Cardiac muscle cell (in vitro differentiated cells and primary cell): ENCODE measurements at places on chromosomes 4 and X. TPM values are rescaled to one million over a fixed set of nuclear protein-coding genes. Genes with fewer than 3 reads are reported as not detected.
A peak's percentile ranks its signal among the peaks of the same experiment; 100 is the strongest.

- no peak overlapping the region for H3K4me3 ChIP-seq
- no peak for DNase-seq
- no peaks in the 10 kb centered on the region for H3K36me3 ChIP-seq
- no peaks in the 10 kb centered on the region for H3K4me1 ChIP-seq
- no peak overlapping the region for H3K27ac ChIP-seq
Observed at GRCh38 chr4:35247047-35247446, 997.3 kb downstream of the ARAP2 start.

DNA sequence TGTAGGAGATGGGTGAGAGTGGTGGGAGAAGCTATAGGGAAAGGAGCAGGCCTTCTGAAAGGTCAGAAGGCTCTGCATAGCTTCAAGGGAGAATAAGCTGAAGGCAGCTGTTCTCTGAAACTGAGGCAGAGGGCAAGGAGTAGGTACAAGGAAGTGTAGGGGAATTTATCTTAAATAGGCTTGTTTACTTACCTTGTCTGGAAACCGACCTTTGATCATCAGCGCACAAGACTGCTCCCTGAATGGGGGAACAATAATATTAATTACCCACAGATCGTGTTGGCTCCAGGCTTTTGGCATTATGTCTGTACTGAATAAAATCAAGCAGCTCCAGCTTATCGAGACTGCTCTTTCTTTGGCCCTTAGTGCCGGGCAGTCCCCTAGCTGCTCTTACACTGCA, 175.5 kb upstream of the MAGEB16 start:
- DNase-seq, result no peak
- no peaks in the 10 kb centered on the region for H3K4me1 ChIP-seq
- no peak overlapping the region for H3K27ac ChIP-seq

The ERAS gene
- 0.17 TPM in 1 of 2 replicates, not detected in the other for polyA plus RNA-seq

- DNase-seq, result peak; percentile 55
- peak within 1 kb of the TSS; percentile 94 for H3K4me3 ChIP-seq
- no peaks in the 10 kb centered on the region for H3K36me3 ChIP-seq
Observed at GRCh38 chrX:115233497-115234455, at the start of gene LRCH2. Gene LRCH2, minus strand, starts transcription at chrX:115234096. Its CDS starts 55 bp downstream, at chrX:115234041.

DNA sequence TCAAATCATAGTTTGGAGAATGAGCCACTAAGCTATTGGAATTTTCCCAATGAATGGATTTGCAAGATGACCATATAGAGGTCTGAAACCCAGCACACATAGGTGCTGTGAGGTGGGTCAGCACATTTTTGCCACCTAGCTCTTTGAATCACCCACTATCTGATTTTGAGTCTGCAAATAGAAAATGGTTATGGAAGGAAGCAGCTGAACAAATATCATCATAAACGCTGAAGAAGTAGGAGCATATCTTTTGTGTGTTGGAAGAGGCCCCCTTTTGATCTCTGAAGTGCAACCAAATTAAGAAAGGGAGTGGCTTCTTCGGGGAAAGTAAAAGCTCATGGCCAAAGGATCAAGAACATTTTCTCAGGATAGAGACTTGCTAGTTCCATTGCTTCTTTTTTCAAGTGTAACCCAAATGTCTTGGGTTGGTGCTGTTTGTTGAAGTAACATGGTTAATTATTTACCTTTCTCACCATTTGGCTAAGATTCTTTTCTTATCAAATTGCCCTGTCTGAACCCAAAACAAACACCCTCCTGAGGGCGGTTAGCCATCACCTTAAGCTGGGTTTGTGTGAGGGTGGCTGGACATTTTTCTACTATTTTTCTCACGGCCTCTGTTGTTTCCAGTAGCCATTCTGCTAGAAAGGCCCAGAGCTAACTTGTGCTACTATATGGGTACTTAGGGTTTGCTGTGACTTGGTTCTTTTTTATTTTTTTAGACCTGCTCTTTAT, 18.4 kb upstream of the SORBS2 start:
- no peak for DNase-seq
- H3K36me3 ChIP-seq, result no peaks in the 10 kb centered on the region
- H3K27me3 ChIP-seq, result no peaks in the 10 kb centered on the region
- H3K27ac ChIP-seq, result peak overlapping the region; percentile 84

DNA sequence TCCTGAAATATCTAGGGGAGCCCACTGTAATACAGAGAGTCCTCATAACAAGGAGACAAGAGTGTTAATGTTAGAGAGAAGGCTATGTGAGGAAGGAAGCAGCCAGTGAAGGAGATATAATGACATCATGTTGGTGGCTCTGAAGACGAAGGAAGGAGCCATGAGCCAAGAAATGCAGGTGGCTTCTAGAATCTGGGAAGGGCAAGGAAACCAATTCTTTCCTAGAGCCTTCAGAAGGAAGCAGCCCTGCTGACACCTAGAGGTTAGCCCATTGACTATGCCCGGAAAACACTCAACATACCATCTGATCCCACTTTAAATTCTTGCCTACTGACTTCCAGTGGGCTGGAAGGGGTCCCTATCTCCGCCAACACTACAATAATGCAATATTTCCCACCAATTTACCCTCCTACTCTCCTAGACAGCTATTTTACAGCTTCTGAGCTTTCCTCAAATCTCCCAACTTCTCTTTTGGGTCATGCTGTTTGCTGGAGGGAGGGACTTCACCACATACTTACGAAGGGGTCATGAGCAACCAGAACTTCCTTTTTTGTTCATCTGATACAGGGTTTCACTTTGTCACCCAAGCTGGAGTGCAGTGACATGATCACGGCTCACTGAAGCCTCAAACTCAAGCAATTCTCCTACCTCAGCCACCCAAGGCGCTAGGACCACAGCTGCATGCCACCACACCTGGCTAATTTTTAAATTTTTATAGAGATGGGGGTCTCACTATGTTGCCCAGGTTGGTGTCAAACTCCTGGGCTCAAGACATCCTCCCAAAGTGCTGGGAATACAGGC, 25.2 kb upstream of the G3BP2 start:
- no peaks in the 10 kb centered on the region for H3K36me3 ChIP-seq
- no peak overlapping the region for H3K4me3 ChIP-seq
- H3K4me1 ChIP-seq, result no peaks in the 10 kb centered on the region
- no peak overlapping the region for H3K27ac ChIP-seq
- no peak for DNase-seq
- no peaks in the 10 kb centered on the region for H3K27me3 ChIP-seq

The FAM184B gene
- polyA plus RNA-seq, result 0.10 TPM in 1 of 2 replicates, not detected in the other

The GYG2 gene
- 58.4 and 102 TPM in 2 replicates for polyA plus RNA-seq

DNA sequence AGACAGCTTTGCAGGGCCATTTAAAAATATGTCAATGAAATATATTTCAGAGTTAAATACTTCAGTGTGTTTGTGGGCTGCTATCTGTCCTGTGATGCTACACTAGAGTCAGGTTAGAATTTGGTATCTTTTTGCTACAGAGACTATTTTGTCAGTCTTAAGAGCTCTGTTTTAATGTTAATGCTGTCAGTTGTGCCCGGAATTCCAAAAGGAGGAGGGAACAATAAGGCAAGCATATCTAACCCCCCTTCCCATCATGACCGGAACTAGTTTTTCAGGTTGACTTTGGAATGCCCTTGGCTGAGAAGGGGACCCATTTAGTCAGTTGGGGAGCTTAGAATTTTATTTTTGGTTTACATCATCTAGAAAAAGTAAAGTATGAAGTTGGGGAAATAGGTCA, 34.9 kb upstream of the SLC25A4 start:
- H3K27me3 ChIP-seq, result no peaks in the 10 kb centered on the region
- H3K36me3 ChIP-seq, result no peaks in the 10 kb centered on the region
- peaks cover 12% of the 10 kb centered on the region for H3K4me1 ChIP-seq
- no peak overlapping the region for H3K4me3 ChIP-seq

The GAGE2A gene
- polyA plus RNA-seq, result not detected in 2 replicates

The UGT2A3 gene
- not detected in 2 replicates for polyA plus RNA-seq

The TACR3 gene
- polyA plus RNA-seq, result not detected in 2 replicates

DNA sequence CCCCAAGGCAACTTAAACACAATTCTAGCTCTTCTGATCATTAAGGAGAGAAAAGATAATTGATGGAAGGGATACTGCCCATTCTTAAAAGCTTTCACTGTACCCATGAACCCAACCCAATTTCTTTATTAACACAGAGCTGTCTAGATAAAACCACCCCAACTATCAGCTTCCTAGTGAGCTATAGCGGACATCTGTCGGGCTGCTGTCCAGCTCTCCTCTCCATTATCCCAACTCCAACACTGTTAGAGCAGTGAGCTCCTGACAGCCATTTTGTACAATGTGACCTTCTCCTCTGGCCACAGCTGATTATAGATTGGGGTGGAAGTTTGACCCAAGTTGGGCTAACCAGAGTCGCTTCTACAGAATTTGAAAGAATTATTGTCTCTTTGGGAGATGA, 66.1 kb downstream of the HADH start:
- no peak for DNase-seq
- no peaks in the 10 kb centered on the region for H3K4me1 ChIP-seq
- H3K4me3 ChIP-seq, result no peak overlapping the region
- no peak overlapping the region for H3K27ac ChIP-seq

The MAGEA9B gene
- polyA plus RNA-seq, result not detected in 2 replicates

GRCh38 chr4:22348410-22348809, 167.5 kb downstream of the ADGRA3 start:
- H3K27me3 ChIP-seq, result no peaks in the 10 kb centered on the region
- H3K36me3 ChIP-seq, result no peaks in the 10 kb centered on the region
- H3K27ac ChIP-seq, result no peak overlapping the region
- no peaks in the 10 kb centered on the region for H3K4me1 ChIP-seq
- H3K4me3 ChIP-seq, result no peak overlapping the region

The MID1IP1 gene
- polyA plus RNA-seq, result 25.3 and 45.7 TPM in 2 replicates

- no peak overlapping the region for H3K27ac ChIP-seq
- DNase-seq, result no peak
- no peak overlapping the region for H3K4me3 ChIP-seq
- no peaks in the 10 kb centered on the region for H3K36me3 ChIP-seq
- no peaks in the 10 kb centered on the region for H3K27me3 ChIP-seq
Observed at GRCh38 chr4:76657443-76657842, 222.4 kb downstream of the SHROOM3 start.
